ENCODE measurements at places on chromosomes 12 and 14.

- no peak for DNase-seq
Observed at GRCh38 chr12:129101816-129102215, 248.5 kb downstream of the GLT1D1 start.

- DNase-seq = no peak
Observed at GRCh38 chr12:23001487-23001886, 376.5 kb downstream of the ETNK1 start.

DNA sequence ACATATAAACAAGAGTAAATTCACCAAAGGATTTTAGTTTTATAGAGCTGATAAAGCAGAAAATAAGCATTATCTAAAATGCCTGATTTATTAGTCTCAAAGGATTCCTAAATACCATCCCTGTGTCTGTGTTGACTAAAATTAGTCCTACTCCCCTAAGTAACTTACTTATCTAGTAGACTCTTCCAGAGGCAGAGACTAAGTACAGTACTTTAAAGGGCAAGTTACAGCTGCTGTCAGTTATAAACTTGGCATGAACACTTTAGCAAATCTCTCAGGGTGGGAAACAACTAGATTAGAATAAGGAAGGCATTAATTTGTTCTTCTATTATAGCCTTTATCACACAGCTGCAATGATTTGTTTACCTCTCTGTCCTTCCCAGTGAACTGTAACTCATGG, 46.0 kb downstream of the ATP2B1 start:
- no peak for DNase-seq

- no peak for DNase-seq
Observed at GRCh38 chr12:11821386-11822080, 172.1 kb downstream of the ETV6 start.

DNA sequence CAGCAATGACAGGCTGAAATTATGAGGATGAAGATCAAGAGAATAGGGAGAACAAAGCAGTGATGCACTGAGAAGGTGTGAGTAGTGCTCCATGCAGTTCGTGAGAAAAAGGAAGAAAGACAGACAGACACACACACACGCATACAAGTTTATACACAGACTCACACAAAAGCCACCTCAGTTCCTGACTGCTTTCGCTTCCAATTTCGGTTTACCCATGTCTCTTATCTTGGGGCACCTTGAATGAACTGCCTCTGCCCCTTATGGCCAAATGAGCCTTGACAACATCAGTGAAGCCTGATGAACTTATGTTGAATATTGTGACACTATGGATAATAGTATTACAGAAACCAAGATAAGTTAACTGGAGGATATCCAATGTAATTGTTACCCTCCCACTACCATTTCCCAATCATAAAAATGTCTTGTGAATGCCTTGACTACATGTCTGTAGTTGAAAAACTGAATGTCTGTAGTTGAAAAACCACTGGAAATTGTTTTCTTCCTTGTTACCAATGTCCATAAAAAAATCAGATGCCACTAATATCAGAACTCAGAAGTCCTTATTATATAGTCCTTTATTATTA, 380.4 kb upstream of the DDHD1 start:
- DNase-seq = no peak

GRCh38 chr12:131123817-131124216, 170.1 kb downstream of the ADGRD1 start:
- no peak for DNase-seq

DNA sequence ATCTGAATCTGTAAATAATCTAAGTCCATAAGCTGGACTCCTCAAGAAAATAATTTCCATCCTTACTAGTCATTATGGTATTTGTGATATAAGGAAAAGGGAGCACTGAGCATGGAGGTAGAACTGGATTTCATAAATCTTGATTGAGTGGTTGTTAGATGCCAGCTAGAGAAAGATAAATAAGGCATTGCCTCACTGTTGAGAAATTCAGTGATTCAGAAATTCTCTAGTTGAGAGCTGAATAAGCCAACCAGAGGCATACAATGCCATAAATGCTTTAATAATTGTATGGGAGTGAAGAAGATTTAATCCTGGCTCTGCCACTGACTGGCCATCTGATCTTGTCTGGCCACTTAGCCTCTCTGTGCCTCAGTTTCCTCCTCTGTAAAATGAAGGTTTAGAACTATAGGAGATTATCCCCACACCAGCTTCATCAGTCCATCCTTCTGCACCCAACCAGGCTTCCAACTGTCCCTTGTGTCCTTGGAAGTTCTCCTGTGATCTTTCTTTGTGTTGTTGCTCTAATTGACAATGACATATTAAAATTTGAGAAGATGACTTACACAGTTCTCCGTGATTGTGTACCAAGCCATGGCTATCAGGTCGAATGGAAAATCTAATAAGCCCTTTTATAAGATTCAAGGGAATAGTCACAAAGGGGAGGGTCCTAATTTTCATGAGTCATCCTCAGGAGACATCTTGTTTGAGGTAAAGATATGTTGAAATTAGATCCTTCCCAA, 394.3 kb downstream of the EGLN3 start:
- DNase-seq = no peak

GRCh38 chr14:103728141-103728540, 12.5 kb downstream of the ZFYVE21 start:
- no peak for DNase-seq

GRCh38 chr12:113221997-113222729, 899 bp downstream of the TPCN1 start:
- no peak for DNase-seq

DNA sequence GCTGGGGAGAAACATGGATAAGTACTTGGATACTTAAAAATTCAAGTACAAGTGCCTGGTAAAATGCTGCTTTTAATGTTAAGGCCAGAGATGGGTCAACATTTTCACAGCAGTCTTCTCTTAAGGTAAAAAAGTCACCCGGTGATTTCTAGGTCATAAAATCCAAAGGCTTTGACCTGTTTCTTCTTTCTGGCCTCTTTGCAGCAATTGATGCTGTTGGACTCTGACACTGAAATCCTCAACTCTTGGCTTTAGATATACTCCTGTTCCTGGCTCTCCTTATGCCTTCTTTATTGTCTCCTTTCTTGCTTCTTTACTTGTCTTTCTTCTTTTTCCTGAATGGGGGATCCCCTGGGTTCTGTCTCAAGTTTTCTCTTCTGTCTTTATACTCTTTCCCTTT, 189.2 kb downstream of the SSPN start:
- DNase-seq = no peak

DNA sequence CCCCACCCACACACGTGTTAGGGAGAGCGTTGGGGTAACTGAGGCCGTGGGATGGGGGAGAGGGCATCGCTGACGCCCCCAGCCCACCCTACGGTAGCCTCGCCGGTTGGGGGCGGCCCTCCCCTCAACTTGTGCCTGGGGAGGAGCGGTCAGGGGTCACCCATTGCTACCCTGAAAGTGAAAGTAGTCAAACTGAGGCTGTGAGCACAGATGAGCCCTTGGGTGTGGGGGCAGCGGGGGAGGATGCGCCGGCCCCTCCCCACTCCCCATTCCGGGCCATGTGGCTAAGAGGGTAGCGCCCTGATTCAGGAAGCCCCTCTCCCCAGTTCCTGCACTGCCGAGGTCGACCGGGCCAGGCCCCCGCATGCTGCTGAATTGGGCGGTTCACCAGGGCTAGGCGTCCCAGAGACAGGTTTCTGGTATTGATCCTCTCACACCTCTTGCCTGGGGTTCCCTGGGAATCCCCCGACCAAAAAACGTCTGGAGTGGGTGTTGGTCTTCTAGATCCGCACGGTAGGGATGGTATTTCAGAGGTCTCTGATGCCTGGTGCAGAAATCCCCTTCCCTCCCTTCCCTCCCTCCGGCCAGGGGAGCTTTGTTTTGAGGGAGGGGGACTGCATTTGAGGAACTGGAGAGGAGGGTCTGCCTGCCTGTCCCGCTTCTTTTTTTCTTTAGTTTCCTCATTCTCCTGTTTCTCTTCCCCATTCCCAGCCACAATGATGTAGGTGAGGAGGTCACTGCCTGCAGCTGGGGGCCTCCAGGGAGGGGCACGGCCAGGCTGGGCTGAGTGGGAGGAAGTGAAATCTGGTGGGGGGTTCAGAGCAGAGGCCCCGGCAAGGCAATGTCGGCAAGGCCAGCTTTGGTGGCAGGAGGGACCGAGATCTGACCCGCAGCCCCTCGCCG, 1.0 kb downstream of the SH2B3 start:
- DNase-seq = no peak

- DNase-seq = no peak
Observed at GRCh38 chr14:104582005-104582404, 2.4 kb downstream of the C14orf180 start.

DNA sequence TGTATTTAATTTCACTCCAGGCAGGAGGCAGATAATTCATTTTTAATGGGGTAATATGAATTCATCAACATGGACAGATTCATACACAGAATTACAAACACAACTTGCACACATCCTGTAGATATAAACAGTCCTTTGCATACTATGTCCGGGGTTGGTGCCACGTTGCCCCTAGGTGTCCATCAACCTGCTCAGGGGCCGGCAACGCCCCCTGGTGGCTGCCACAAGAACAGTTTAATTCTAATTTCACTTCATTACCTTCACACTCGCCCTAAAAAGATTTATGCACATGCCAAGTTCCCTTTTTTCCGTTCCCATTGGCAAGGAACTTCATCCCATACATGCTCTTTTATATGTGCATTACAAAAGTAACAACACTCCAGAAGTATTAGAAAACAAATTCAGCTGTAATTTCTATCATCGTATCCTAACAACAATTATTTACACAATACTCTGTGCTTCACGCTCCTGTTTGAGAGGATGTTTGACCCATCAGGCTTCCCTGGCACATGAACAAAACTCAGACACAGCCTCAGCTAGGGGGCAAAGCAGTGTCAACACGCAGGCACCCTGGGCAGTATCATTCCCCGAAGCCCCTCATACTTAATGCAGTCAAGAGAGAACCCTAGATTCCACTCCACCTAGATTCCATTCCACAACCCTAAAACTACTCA, 15.5 kb downstream of the MANSC1 start:
- peak; percentile 53 for DNase-seq

DNA sequence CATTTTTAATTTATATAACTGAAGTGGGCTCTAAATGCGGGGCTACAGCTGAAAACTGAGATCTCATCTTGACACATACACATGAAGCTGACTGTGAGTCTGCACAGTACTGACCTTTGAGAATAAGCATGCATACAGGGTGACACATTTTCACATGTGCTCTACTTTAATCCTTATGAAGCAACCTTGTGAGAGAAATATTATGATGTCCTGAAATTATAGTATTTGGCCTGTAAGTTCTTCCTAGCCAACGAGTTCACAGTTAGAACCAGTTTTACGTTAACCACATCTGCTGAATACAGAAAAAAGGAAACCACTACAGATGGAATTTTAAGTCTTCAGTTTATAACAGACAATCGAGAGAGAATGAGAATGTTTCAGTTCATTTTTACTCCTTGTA, 70.3 kb downstream of the SPPL3 start:
- DNase-seq = no peak

DNA sequence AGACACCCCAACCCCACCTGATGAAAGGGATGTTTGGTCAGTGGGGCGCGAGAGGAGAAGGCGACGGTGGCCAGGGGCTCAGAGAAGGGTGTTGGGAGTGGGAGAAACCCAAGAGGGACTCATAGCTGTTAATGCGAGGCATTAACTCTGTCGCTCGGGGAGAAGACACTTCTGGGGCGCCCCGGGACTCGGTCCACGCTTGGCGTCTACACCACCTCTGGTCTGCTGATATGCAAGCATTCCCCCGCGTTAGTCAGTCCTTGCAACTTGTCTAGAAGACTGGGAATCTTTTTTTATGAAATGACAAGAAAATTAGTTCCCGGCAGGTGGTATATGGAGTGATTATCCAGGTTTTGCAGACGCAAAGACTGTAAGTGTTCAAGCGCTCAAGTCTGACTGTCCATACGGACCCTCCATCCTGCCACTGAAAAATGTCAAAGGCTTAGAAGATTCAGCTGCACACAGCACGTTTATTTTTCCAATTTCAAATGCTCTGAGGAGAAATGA, 360 bp upstream of the SLC35F4 start:
- DNase-seq = no peak

- no peak for DNase-seq
Observed at GRCh38 chr12:40825156-40825555, 132.9 kb downstream of the CNTN1 start.

GRCh38 chr12:15636060-15636890, 152.9 kb downstream of the EPS8 start:
- no peak for DNase-seq

GRCh38 chr14:80264702-80265101, 53.4 kb upstream of the DIO2 start:
- no peak for DNase-seq

- DNase-seq = no peak
Observed at GRCh38 chr12:65460063-65460462, 181.6 kb downstream of the MSRB3 start.

- no peak for DNase-seq
Observed at GRCh38 chr12:7197841-7198240, 8.4 kb downstream of the PEX5 start.

DNA sequence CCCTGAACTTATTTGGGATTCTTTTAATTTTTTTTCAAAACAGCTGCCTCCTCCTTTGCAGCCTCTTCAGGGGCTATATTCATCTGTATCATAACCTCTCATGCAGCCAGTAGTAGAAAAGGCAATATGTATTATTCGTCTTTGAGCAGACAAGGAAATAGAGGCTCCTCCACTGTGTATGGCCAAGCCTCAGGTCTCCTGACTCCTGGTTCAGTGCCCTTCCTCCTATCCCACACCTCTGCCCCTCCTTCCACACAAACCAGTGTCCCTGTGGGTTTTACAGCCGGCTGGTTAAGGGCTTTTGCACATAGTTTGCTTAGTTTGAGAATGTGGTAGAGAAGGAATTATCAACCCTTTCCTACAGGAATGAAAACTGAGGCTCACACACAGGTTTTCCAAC, 8.8 kb upstream of the ACVRL1 start:
- no peak for DNase-seq

DNA sequence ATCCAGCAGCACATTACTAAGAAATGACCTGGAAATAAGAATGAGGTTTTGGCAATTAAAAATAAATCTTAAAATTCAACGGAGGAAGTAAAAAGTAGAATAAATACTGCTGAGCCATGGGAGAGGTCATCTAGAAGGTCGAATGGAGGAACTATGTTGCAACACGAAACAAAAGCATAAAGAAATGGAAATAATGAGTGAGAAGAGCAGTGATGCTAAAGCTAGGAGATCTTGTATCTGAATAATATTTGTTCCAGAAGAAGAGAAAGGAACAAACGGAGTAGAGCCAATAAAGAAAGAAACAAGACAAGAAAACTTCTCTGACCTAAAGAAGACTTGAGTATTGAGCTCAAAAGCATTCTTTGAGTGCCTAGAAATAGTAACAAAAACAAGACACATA, 6.6 kb upstream of the KRT7 start:
- no peak for DNase-seq

- peak; percentile 94 for DNase-seq
Observed at GRCh38 chr14:57057803-57058202, 210.9 kb downstream of the EXOC5 start.

DNA sequence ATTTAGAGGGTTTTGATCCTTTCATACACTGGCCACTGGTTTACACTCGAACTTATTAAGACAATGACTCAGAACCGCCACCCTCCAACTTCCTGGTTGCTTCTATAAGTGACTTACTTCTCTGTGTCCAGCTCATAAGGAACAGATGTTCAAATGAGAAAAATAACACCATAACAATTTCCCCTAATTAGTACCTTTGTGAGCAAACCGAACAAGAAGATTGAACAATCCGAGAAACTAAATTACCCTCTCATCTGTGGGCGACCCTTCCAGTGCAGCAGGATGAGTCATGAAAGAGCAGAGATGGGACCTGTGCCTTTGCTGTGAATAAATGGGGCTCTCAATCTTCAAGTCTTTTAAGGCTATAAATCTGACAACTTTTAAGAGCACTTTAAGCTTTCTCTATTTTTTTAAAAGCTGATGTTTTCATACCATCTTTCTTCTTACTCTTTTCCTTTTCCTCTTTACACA, 146.8 kb upstream of the RASSF8 start:
- no peak for DNase-seq
